ENCODE measurements at places on chromosomes 4 and X. TPM values are rescaled to one million over a fixed set of nuclear protein-coding genes. Genes with fewer than 3 reads are reported as not detected.

Gene POU4F2
- total RNA-seq = not detected

- no peak for DNase-seq
- H3K36me3 ChIP-seq = no peaks in the 10 kb centered on the region
- no peak overlapping the region for H3K27ac ChIP-seq
- no peaks in the 10 kb centered on the region for H3K27me3 ChIP-seq
- no peak overlapping the region for H3K4me3 ChIP-seq
These were observed 646.0 kb downstream of the RPA4 start for GRCh38 chrX:97529536-97530200.

Gene CT45A10
- total RNA-seq = not detected

Gene RPS6KA6
- total RNA-seq = 1.1 TPM

DNA sequence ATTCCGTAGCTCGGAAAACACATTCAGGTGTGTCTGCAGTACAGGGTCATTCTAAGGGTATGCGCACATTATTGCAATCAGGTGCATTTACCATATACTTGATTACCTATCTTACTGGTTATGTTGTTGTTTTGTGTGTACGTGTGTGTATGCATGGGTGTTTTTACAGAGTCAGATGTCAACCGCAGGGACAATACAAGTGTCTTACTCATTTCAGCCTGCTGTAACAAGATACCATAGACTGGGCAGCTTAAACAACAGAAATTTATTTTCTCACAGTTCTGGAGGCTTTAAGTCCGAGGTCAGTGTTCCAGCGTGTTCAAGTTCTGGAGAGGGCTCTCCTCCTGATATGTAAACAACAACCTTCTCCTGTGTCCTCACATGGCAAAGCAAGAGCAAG is 316.7 kb downstream of the DMD start:
- H3K27me3 ChIP-seq = no peaks in the 10 kb centered on the region
- no peak overlapping the region for H3K4me3 ChIP-seq
- no peaks in the 10 kb centered on the region for H3K36me3 ChIP-seq
- no peak for DNase-seq

GRCh38 chrX:147891896-147892295 is 19.8 kb upstream of the FMR1 start:
- no peaks in the 10 kb centered on the region for H3K4me1 ChIP-seq
- no peaks in the 10 kb centered on the region for H3K36me3 ChIP-seq
- H3K27ac ChIP-seq = no peak overlapping the region
- no peak overlapping the region for H3K4me3 ChIP-seq
- no peaks in the 10 kb centered on the region for H3K27me3 ChIP-seq

GRCh38 chrX:24081661-24082154 is 27.0 kb downstream of the EIF2S3 start:
- H3K4me1 ChIP-seq = no peaks in the 10 kb centered on the region
- no peaks in the 10 kb centered on the region for H3K36me3 ChIP-seq
- DNase-seq = peak; percentile 11
- no peak overlapping the region for H3K27ac ChIP-seq
- no peaks in the 10 kb centered on the region for H3K27me3 ChIP-seq

Gene LUZP4
- total RNA-seq = not detected
